ENCODE measurements at places on chromosomes 6 and 20.

DNA sequence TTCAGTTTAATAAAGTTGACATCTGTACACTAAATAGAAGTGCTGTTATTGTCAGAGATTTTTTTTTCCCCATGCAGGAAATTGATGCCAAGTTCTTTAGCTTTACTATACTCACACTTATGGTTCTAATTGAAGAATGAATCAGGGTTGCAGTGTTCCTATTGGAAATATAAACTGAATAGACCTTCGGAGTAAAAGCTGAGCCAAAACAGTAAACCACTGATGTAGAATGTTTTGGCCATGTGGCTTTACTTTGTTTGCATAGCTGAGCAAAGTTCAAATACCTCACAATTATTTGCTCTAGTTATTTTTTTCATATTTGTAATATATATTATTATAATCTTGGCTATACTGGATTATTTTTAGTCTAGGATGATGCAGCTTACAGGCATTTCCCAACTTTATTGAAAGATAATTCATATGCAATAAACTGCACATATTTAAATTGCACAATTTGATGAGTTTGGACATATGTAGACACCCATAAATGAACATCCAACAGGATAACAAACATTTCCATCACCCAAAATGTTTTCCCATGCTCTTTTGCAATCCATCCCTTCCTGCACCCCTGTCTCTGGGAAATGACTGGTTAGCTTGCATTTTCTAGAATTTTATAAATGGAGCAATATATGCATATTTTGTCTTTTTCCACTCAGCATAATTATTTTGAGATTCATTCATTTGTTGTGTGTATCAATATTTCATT, 105.8 kb upstream of the NOX3 start:
- DNase-seq = no peak

DNA sequence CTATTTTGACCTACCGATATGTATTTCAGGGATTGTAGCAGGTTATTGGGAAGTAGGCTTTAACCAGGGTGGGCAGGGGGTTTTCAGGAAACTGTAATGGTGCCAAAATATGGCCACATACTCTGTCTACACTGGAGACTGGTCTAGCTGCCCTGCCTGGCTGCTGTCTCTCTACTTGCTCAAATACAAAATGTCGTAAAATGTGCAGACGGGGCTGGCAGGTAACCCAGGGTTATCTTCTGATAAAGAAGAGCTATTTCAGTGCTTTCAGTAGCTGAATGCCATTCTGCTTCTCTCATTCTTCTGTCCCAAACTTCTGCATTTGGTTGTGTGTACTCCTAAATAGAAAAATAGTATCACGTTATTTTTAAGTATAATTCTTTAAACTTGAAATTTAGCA, 616.2 kb downstream of the EPM2A start:
- no peak for DNase-seq

GRCh38 chr6:36615018-36615761, 21.0 kb downstream of the SRSF3 start:
- DNase-seq = no peak

DNA sequence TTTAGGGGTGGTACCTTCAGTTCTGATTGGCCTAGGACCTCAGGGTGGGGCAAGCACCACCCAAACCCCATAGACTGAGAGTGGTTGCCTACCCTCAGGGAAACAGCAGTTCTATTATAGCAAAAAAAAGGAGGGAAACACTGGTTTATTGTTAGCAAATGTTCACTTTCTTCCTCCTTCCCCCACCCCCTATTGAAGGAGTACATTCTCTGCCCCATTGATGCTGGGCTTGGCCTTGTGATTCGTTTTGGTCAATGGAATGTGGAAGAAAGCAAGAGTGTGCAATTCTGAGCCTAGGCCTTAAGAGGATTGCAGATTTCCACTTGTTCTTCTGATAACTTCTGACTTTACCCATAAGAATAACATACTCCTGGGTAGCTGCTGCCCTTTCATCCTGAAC, 255.8 kb downstream of the NFATC2 start:
- DNase-seq = no peak

DNA sequence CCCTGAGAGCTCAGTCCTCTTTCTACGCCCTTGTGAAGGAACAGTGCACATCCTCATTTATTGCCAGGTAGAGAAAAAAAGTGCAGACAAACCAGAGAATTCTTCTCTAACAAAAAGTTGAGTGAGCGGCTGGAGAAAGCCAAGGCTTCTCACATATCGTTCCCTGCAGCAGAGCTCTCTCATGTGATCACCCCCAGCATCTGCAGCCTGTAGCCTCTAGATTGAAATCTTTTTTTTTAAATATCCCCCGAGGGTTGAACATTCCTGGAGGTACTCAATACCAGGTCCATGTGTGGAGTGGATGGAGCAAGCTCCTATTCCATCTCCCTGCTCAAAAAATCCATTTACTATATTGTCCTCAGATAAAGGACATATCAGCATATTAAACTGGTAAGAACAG, 22.9 kb upstream of the ZNF133 start:
- no peak for DNase-seq

DNA sequence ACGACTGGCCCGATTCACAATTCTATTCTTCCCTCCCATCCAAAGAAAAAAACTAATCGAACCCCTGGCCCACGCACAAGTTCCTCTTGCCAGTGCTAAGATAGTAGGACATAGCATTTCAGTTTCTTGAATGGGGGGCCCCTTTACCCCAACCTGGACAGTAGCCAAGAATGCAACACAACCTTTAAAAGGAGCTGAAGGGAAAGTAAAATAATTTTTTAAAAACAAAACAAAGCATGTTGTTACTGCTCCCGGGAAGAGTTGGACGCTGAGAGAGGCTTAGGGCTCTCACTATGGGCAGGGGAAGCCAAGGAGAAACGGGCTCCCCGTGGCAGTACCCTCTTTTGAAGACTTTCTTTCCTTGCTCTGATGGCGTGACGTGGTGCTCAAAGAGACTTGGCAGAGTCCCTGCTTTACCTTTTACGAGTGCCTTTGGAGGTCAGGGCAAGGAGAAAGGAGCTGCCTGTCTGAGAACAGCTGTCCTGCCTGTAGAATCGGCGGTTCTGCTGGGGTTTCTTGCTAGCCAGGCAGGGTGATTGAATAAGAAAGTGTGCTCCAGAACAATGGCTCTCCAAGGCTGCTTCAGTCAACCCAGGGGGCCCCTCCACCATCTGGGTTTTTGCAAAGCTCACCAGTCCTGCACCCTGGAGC, 5.8 kb downstream of the TFAP2C start:
- DNase-seq = no peak

GRCh38 chr20:36541768-36542488, 609 bp downstream of the MYL9 start:
- peak; percentile 48 for DNase-seq

GRCh38 chr6:24064832-24065231, 61.2 kb upstream of the NRSN1 start:
- no peak for DNase-seq

DNA sequence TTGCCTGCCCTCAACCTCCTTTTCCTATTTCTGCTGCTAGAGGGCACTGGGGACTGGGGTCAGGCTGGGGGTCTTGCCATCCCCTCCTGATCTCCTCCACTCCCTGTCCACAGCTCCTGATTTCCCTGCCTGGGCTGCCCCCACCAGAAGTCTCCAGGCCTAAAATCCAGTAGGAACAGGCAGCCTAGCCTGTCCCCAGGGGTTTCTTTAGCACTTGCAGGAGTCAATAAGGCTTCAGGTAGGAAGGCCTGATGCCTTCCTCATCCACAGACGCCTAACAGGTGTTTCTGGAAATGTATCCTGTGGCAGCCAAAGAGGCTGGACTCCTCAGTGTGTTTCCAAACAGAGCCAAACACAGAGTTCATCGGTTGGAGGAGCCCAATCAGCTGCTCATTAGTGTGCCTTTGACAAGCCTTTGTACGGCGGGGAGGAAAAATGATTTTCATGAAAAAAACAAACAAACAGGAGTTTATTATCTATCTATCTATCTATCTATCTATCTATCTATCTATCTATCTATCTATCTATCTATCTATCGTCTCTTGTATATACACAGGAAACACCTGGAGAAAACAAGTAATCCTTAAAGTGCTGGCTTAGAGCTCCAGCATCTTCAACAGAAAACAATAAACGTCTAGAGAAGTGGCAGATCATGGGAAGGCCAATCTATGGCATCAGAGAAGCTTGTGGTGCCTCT, 3.7 kb upstream of the RAET1E start:
- no peak for DNase-seq

GRCh38 chr20:3181270-3181669, 7.9 kb upstream of the LZTS3 start:
- DNase-seq = no peak

GRCh38 chr6:148962854-148963515, 216.2 kb downstream of the UST start:
- DNase-seq = no peak

- no peak for DNase-seq
Measured at GRCh38 chr6:120805276-120805675, 529.0 kb downstream of the TBC1D32 start.

- no peak for DNase-seq
Measured at GRCh38 chr6:166375013-166375412, 7.7 kb downstream of the MPC1 start.

- no peak for DNase-seq
Measured at GRCh38 chr20:2118783-2119182, 17.2 kb downstream of the STK35 start.

DNA sequence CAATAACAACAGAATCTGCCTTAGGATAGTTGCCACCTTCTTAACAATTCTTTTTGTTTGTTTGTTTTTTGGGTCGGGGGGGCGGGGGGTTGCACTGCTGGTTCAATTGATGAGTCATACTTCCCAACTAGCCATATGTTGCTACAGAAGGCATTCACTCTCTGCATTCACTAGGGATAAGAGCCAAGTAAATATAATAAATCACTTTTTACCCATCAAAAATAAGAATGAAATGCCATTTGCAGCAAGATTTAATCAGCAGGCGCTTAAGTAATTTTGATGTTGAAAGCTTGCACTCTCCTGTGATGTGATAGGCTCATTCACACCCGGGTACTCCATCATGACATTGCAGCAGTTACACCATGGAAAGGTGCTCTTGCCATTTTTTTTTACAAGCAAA, 209.8 kb downstream of the HIVEP2 start:
- DNase-seq = no peak

DNA sequence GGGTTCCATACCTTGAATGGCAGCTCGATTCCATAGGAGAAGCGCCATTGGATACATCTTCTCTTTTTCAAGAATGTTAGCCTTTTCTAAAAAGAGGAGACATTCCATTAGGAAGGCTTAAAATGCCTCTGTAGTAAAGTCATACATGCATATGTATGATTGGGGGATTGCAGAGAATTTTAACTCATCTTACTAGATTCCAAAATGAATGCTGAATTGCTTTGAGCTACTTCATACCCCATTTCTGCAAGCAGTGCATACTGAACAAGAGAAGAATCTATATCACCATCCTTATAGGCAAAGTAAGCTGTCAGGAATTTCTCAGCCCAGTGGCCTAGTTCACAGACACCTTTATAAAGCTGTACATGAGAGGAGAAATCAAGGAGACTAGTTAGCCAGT, 80.3 kb downstream of the NDUFAF5 start:
- no peak for DNase-seq

DNA sequence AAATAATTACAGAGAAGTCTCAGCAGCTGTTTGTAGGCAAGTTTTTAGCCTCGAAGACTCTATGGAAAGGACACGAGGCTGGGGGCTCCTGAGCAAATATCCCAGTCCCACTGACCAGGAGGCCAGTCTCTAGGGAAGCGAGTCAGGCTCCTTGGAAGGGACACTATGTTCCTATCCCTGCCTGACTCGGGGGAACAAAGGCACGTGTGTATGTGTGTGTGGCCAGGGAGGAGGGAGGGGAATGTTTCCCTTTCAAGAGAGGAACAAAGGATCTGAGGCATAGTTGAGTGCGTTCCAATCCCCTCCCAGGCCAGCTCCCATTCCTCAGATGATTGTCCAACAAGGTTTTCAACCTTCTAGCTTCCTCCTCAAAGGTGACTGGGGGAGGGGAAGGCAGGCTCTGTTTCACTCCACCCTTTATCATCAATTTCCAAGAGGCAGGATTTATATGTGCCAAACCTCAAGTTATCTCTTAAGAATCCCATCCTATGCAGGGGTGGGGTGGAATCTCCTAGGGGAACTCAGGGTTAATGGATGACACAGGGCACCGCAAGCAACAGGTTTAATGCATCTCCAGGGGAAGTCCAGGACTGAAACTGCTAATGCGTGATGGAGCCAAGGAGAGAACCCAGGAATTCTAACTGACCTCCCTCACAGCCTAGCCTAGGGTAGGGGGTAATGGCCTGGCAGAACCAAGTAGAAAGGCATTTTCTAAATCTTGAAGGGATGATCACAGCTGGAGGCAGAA, 9.9 kb downstream of the BCL2L1 start:
- peak; percentile 59 for DNase-seq

GRCh38 chr20:14759979-14760378, 422.6 kb upstream of the FLRT3 start:
- DNase-seq = no peak

GRCh38 chr6:89763550-89763949, 56.0 kb downstream of the MDN1 start:
- peak; percentile 3 for DNase-seq

DNA sequence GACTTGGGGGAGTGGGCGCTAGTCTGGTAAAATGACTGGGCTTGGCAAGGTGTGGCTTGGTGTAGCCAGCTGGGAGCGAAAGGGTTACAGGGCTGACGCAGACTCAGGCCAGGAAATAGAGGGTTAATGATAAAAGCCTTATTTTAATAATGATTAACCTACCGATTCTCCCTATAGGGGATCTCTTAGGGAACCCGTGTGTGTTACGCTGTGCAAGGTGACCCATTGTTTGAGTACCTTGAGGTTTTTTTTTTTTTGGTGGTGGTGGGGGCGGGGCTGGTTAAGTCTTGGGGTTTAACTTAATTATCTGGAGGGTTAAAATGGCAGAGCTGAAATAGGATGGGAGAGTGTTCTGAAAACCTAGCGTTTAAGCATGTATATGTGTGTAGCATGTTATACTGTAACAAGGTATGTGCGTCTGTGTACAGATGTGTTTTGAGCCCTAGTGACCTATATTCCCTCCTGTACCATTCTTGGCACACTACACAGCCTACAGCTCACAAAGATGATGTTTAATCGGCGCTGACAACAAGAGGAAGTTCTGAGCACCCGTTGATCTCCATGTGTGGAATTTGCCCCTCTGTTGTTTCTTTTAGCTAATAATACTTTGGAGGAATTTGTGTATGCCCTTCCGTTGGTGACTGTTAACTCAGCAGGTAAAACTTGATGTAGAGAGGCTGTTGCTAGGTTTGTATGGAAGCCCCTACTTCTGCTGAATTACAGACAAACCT, 1.3 kb downstream of the CARMIL1 start:
- no peak for DNase-seq

GRCh38 chr6:138370631-138371451, 6.9 kb upstream of the SMIM28 start:
- no peak for DNase-seq

GRCh38 chr20:54099894-54100293, 29.5 kb upstream of the BCAS1 start:
- DNase-seq = no peak

DNA sequence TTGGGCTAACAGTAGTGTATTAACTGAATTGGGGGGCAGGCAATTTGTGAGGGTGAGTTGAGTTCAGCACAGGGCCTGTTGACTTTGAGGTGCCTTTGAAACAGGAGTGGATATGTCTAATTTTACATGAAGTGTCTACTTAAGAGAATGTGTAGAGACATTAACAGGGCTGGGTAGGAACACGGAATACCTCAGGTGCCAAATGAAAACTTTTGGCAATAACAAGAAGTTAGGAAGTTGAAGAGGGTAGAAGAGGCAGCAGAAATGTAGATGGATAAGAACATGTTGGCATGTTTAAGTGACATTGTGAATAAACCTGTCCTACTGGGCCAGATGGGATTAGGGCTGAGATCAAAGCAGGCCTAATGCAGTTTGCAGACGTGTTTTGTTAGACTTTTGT, 117.0 kb downstream of the SLC16A10 start:
- DNase-seq = no peak
